ENCODE measurements at places on chromosomes 2 and 18.

GRCh38 chr2:11710210-11710609, 36.2 kb upstream of the LPIN1 start:
- peak; percentile 85 for DNase-seq

- no peak for DNase-seq
Observed at GRCh38 chr2:12501469-12502158, 215.1 kb upstream of the TRIB2 start.

- no peak for DNase-seq
Observed at GRCh38 chr2:70354264-70354949, 52.5 kb upstream of the FAM136A start.

GRCh38 chr2:47506436-47506835, 103.5 kb downstream of the MSH2 start:
- DNase-seq = no peak

DNA sequence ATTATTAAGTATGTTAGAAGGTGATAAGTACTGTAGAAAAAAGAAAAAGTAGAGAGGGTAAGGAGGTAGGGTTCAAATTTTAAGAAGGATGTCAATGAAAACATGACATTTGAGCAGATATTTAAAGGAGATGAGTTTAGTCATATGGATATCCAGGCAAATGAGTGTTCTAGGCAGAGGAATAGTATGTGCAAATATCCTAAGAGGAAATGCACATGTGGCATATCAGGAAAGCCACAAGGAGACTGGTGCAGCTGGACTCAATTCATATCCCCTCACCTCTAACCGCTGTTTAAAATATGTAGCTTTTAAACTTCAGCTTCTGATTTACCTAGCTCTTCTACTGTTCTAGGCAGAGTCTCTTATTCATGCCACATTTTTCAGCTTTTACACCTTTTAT, 9.5 kb downstream of the AGPS start:
- DNase-seq = no peak

- peak; percentile 76 for DNase-seq
Observed at GRCh38 chr18:43692099-43692690, 414.9 kb upstream of the SYT4 start.

GRCh38 chr2:190891372-190891771, 10.8 kb downstream of the GLS start:
- no peak for DNase-seq

- DNase-seq = no peak
Observed at GRCh38 chr2:222424729-222425671, 657 bp downstream of the SGPP2 start.

DNA sequence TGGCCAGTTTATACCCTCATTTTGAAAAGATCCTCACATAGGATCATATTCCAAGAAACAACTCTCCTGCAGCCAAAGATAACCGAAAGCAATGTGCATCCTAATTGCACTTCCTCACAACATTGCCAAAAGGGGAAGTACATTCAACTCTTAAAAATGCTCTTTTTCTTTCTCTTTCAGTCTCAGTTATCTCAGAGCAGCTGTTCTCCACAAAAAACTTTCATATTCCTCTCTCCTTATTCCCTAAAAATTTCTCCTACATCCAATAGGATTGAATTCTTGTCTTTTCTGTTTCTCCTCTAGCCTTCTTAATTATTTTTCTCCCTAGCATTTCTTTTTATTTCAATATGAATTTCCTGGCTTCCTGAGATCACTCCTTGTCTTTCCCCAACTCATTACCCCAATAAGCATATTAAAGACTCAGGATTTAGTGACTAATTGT, 7.4 kb upstream of the VRK2 start:
- DNase-seq = peak; percentile 72

DNA sequence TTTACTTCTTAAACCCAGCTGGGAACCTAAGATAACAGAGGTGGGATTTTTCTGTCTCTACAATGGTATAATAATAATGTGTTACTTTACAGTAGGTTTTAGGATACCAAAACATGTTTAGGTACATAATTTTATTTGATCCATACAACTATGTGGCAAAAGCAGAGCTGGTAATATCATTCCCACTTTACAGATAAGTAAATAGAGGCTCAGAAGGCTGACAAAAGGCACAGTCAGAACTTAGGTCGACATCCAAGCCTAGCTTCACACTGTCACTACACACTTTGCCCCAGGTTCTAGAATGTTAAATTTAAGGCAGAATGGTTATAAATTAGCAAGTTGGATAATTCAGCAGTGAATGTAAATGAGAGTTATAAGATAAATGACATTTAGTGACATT, 189.6 kb upstream of the PARD3B start:
- DNase-seq = no peak

- no peak for DNase-seq
Observed at GRCh38 chr2:236646871-236647270, 77.2 kb downstream of the ACKR3 start.

DNA sequence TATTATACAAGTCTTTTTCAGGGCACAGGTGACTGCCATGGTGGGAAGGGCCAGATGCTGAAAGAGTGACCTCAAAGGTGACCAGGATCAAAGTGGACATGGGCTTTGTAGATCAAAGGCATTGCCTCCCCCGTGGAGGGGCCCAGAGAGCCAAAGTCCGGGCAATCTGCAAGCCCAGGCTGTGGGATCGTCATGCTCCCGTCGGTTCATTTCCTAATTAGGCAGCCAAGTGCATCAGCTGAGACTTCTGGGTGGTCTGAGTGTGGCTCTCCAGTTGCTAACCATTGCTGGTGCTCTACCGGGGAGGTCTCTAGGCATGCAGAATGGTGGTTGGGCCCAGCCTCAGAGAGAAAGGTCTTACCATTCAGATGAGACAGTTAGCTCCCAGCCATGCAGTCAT, 61.6 kb downstream of the TRIB2 start:
- DNase-seq = no peak

DNA sequence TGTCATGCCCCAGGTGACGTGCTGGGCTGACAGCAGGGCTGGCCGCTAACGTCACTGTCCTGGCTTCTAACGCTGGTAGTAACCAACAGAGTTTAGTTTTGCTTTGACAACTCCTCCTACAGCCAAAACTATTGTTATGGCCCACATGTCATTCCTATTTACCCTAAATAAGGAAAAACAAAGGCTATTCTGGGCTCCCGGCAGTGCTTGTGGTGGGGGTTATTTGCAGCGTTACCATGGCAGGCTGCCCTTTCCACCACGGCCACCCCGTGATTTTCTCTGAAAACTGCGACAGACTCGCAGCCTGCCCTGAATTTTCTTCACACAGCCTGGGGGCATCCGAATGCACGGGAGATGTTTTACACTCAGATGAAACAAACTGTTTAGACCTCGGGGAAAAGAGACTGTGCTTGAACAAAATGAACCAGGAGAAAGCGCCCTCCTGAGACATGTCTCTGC, 115.2 kb downstream of the FAM210A start:
- peak; percentile 61 for DNase-seq

DNA sequence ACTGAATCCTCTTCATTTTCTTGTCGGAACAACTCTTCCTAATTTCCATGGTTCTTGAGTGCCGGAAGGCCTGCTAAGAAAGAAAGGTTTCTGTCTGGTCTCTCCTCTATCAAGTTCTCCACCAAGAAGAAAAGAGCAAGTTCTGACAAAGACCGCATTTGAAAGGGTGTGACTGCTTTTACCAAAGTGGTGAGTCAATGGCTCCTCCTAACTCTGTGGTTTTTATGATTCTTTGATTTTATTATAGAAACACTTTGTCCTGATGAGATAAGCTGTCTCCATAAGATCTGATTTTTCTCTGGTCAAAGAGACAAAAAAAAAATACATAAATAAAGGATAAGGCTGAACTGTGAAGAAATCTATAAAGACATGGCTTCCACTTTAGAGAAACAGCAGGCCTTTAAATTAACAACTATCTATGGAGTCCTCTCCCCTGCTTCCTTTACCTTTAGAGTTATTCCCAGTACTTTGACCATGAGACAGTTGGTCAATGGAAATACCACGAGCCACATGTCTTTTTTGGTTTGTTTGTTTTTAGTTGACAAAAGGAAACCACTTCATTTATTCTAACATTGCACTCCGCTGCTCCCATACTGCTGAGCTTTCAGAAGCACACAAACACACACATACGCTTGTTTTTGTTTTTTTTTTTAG, 67.7 kb downstream of the REL start:
- DNase-seq = peak; percentile 56

GRCh38 chr18:27921392-27921791, 255.5 kb downstream of the CDH2 start:
- DNase-seq = peak; percentile 10

All from astrocyte of the spinal cord (primary cell).